ENCODE measurements at places on chromosomes 7 and 10. TPM values are rescaled to one million over a fixed set of nuclear protein-coding genes. Genes with fewer than 3 reads are reported as not detected.

- DNase-seq: no peak
Measured at GRCh38 chr10:93473161-93473560, 9.0 kb downstream of the MYOF start.

DNA sequence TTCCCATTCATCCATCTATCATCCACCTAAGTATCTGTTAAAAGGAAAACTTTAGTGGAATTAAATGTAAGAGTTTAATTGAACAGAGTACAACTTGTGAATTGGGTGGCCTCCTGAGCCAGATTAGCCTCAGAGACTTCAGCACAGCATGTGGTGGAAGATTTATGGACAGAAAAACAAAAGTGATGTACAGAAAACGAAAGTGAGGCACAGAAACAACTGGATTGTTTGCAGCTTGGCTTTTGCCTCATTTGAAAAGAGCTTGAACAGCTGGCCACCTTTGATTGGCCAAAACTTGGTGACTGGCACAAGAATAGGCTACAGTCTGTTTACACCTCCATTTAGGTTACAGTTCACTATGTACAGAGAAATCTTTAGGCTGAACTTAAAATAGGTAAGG, 1463.4 kb upstream of the CELF2 start:
- DNase-seq: no peak

NACAD gene
- total RNA-seq: 0.10 TPM

- no peak for DNase-seq
Measured at GRCh38 chr7:30924624-30925023, 13.0 kb downstream of the AQP1 start.

- no peak for DNase-seq
Measured at GRCh38 chr10:72954596-72955554, at the start of gene PLA2G12B. PLA2G12B (minus strand) TSS chr10:72954806; CDS start chr10:72954685, 121 bp downstream.

MMD2 gene
- not detected for total RNA-seq

DNA sequence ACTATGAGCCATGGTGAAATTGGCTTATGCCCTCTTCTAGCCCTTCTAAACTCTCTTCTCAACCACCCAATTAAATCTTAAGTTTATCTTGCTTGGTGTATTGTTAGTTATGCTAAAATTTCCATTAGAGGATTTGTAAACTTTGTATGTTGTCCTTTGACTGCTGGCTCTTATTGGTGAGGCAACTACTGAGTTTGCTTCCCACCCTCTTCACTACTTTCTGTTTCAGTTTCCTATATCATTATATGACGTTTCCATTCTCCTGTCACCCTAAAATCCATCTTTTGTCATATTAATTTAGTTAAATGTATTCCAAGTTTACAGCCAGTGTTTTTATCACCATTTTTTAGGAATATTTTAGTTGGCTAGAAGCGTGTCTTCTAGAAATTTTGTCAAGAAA, 80.9 kb upstream of the VWC2 start:
- no peak for DNase-seq

- DNase-seq: no peak
Measured at GRCh38 chr7:28488061-28488791, 75.9 kb downstream of the CREB5 start.

- DNase-seq: peak; percentile 48
Measured at GRCh38 chr10:94361171-94361794, 1.5 kb downstream of the NOC3L start.

GRCh38 chr7:37013771-37014170, 289.5 kb upstream of the AOAH start:
- DNase-seq: no peak

- DNase-seq: no peak
Measured at GRCh38 chr7:132113536-132114371, 462.5 kb downstream of the PLXNA4 start.

DNA sequence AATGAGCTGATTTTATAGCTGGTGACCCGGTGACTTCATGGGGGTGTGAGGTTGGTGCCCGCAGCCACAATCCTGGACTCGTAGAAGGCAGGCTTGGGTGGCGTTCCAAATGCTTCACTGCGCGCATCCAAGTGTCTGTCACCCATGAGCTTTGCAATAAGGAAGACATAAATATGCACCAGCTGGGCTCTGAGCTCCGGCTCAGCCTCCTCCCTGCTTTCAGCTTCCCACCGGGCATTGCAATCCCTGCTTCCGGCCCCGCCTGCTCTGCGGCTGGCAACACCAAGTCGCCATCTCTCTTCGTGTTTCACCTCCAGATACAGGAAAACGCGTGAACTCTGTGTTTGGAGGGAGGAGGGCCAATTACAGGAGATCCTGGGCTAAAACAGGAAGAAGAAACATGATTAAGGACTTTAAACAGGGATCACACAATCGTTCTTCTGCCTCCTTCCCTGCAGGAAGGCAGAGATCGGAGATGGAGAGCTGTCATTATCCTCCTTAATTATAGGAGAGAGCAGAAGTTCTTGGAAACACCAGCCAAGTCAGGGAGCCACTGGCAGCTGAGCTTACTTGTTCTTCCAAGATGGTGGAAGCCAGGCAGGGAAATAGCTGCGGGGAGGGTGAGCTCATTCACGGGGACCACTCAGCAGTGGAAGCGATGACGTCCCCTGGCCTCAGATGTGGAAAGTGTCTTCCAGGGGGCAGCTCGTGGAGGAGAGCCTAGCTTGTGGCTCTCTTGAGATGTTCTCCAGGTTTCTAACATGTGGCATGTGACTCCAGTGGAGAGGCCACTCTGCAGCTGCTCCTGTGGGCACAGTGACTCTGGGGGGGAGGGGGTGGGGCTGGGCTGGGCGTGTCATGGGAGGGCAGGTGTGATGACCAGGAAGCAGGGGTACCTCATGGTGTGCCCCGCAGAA, 134.9 kb downstream of the CAMK1D start:
- DNase-seq: no peak

LIPM gene
- not detected for total RNA-seq

DNA sequence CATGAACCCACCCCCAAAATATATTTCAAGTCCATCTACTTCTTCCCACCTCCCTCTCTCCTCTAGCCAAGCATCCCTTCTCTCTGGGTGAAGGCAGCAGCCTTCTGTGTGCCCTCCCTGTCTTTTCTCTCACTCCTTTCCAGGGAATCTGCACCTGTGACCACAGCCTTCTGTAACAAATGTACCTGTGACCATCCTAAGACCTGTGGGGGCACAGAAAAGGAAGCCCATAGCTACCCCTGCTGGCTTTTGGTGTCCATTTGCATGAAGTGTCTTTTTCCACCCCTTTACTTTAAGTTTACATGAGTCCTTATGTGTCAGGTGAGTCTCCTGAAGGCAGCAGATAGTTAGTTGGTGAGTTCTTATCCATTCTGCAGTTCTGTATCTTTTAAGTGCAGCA, 2.0 kb upstream of the TBXAS1 start:
- no peak for DNase-seq

GRCh38 chr10:78458983-78459638, 425.4 kb downstream of the RPS24 start:
- peak; percentile 37 for DNase-seq

DNA sequence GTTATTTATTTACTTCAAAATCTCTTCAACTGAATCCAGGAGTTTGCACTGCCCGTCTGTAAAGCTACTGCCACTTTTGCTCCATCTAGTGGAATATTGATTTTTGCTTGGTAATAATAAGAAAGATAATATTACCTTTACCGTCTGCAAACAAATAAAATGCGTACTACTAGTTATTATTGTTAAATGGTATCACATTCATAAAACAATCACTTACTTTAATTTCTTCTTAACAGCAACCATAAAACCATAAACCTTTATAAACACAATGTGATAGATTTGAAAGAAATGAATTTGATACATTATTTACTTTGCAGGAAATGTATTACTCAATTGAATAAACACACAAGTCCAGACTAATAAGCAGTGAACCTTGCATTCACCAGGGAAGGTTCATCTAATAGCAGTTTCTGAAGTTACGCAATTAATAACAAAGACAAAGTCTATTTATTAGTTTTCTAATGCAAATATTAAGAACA, 6.4 kb downstream of the AGMO start:
- peak; percentile 62 for DNase-seq

GRCh38 chr10:109306698-109307097, 616.6 kb downstream of the XPNPEP1 start:
- DNase-seq: no peak

DNA sequence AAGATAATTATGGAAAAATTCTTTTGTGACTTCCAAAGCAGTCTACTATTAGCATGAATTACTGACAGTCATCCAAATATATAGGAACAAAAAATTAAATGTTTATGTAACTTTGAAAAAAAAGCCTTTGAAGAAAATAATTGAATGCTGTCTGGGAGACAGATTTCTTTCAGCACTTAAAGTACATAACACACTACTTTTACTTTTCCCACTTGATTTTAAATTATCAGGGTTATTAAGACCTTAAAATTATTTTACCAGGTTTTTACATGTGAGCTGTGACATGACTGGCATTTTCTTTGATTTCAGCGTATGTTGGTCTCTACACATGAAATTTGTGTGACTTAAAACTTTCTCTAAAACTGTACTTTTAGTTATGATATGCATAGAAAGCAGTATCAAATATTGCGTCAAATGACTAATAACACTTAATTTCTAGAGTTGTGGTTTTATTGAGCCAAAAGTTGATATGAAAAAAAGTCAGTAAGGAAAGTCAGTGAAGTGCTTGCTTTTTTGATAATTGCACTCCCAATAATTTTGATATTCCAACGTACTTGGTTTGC, 3.1 kb downstream of the PTEN start:
- peak; percentile 52 for DNase-seq

DNA sequence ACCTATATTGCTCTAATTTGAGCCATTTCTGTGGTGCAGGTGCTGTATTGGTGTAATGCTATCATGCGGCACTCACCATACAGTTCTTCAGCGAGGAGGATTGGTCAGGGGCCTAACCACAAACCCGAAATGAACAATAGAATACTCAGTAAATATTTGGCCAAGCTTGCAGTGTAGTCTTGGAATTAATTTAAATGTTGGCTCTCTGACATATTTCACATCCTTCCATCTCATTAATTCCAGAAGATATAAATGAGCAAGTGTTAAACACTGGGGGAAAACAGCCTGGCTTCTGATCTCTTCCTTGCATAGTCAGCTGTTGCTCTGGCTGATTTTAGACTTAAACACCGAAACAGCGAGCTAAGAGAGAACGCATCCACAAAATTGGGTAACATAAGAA, 663.1 kb upstream of the GHITM start:
- no peak for DNase-seq

CCDC201 gene
- not detected for total RNA-seq

PLEKHS1 gene
- total RNA-seq: not detected

DNA sequence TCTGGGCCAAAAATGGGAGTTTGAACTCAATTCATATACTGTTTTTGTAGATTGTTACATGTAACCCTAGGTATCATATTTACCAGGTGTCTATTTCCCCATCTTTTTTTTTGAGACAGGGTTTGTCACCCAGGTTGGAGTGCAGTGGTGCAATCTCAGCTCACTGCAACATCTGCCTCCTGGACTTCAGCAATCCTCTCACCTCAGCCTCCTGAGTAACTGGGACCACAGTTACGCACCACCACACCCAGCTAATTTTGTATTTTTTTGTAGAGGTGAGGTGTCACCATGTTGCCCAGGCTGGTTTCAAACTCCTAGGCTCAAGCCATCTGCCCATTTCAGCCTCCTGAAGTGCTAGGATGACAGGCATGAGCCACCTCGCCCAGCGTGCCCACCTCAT, 28.2 kb upstream of the FBXW4 start:
- no peak for DNase-seq

SUN3 gene
- total RNA-seq: not detected

GRCh38 chr10:51000164-51000563, 74.1 kb upstream of the PRKG1 start:
- no peak for DNase-seq

GRCh38 chr10:124672181-124672638, 72.0 kb downstream of the FAM53B start:
- DNase-seq: no peak

GRCh38 chr7:29937132-29937531, 52.5 kb downstream of the SCRN1 start:
- DNase-seq: no peak

TECTB gene
- not detected for total RNA-seq

GRCh38 chr7:33050535-33051318, 11.8 kb downstream of the NT5C3A start:
- DNase-seq: peak; percentile 93

SEMA3A gene
- 9.4 TPM for total RNA-seq

- DNase-seq: no peak
Measured at GRCh38 chr10:17504547-17505245, 50.3 kb upstream of the ST8SIA6 start.

DNA sequence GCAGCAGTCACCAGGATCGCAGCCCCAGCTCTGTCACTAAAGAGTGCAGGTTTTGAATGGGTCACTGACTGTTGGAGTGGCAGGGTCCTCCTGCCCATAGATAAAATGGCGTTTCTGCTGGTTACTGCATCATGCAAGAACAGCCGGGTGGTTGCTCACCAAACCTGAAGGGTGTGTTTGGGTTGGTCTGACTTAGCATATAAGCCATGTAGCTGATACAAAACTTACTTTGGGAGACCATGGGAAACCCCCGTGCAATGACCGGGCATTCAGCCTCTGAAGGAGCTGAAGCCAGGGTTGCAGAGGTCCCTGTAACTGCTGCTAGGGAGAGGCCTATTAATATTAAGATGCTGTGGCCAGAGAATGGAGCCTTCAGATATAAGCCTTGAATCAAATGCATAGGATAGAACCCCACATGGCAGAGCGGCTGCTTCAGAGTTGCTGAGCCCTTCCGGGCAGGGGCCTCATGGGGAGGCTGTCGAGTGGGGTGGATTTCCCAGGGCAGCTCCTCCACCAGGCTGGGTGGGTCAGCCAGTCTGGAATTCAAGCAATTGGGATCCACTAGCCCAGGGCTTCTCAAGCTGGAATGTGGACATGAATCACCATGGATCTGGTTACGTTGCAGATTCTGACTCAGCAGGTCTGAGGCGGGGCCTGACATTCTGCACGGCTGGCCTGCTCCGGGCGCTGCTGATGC, 70.9 kb upstream of the CTBP2 start:
- peak; percentile 75 for DNase-seq

DNA sequence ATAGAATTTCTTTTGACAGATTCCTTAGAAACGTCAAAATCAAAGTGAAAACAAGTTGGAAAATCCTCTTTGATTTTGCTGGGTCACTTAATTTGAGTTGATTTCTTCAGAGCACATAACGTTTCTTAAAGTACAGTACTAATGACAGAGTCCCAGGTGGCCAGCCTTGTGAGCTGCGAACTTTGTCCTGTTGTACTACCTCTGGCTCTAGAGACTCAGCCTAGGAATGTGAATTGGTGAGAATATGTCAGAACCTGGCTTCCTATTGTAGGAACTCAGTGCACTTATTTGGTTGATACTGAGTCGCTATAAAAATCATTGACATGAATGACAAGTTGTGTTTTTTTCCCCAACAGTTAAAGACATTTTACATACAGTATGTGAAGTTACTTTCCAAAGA, 20.2 kb downstream of the SDK1 start:
- no peak for DNase-seq
